Sigmoid colon (tissue), 7 donors: ENCODE measurements at places on chromosomes 6 and 20. TPM values are rescaled to one million over a fixed set of nuclear protein-coding genes. Genes with fewer than 3 reads are reported as not detected.

DNA sequence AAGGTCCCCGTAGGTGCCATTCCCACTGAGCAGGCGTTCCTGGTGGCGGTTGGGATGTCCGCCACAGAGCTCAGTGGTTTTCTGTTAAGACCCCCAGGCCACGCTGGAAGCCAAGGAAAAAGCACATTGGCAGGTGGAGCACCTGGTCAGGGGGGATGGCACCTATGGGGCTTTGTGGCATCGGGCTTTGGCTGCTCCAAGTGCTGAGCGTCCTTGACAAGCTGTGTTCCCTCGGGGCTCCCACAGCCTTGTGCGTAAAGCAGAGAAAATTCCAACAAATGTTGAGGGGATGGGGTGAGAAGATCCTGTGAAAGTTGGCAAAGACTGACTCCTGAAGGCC, 135.4 kb downstream of the JPH2 start:
- DNase-seq = peak; percentile 28

DNA sequence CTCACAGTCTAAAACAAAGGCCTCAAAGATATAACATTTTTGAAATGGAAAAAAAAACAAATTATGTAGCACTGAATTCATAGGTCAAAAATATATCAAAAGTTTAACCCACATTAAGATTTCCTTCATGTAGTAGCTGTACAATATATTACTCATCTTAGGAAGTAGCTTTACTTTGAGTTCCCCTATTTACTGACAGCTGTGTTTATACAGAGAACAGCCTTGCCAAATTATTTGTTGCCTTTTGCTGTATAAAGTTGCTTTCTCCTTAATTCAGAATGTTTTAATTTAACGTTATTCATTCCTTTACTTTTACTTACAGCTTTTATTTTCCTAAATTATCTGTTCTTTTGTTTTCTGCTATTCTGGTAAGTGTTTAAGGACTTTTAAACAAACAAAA, 181.0 kb downstream of the COL12A1 start:
- DNase-seq = no peak

DNA sequence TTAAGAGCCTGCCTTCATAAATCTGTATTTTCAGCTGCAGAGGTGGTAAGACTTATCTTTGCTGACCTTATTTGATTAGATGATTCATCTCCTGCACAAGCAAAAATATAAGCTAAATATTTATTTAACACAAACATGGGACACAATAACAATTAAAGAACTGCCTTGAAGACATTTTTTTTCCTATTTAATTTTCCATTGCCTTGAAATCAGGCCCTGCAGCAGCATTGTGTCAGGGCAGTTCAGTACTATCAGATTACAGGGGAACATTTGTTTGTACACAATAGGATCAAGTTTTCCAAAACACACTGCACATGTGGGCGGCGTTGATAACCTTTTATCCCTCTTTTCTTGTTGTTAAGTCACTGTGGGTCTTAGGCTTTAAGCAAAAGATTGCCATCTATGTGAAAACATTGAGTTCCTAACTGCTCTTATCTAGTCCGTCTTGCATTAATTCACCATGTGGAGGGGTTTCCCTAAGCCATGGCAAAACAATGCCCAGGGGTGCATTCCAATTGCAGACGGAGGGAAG, 7.4 kb downstream of the ADGRF5 start:
- DNase-seq = no peak

GRCh38 chr6:47086051-47086770, 44.1 kb upstream of the ADGRF1 start:
- no peak for DNase-seq

DNA sequence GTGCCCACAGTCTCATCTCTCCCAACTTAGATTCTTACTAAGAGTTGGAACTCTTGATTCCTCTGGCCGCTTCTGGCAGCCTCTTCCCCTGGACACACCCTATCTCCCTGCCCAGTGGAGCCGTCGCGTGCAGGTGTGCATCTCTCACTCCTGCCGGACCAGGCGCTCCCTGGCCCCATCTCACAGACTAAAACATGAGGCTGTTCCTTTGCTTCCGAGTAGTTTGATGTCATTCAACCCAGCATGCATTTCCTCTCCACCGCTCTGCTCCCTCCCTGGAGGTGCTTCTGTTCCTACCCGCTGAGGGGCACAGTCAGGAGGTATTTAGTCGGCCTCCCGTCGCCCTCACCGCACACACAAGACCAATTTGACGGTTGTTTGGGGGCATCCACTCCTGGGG, 228.0 kb upstream of the QKI start:
- DNase-seq = no peak

- no peak for DNase-seq
Observed at GRCh38 chr6:113626475-113626874, 230.7 kb upstream of the MARCKS start.

- no peak for DNase-seq
Observed at GRCh38 chr6:54907355-54907754, 60.8 kb downstream of the FAM83B start.

GRCh38 chr20:62133864-62134263, 9.3 kb downstream of the PSMA7 start:
- no peak for DNase-seq

GRCh38 chr6:109096208-109096607, 901 bp downstream of the CEP57L1 start:
- DNase-seq = no peak

- no peak for DNase-seq
Observed at GRCh38 chr6:5174244-5174643, 86.5 kb downstream of the LYRM4 start.

DNA sequence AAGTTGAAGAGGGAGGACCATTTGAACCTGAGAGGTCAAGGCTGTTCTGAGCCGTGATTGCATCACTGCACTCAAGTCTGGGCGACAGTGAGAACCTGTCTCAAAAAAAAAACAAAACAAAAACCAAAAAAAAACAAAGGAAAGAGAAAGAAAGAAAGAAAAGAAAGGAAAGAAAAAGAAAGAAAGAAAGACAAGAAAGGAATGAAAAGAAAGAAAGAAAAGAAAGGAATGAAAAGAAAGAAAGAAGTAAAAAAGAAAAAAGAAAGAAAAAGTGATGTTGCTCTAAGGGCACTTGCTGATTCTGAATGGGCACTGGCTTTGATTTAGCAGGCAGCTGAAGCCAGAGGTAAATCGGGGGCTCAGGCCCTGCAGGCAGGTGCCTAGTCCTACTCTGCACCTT, 161.0 kb downstream of the MCHR2 start:
- no peak for DNase-seq

RBPJL gene
- 1.8 TPM for polyA plus RNA-seq

BICRAL gene
- 7.8 TPM for polyA plus RNA-seq

RSPO3 gene
- 10.8 TPM for polyA plus RNA-seq

BIRC7 gene
- 0.15 TPM for polyA plus RNA-seq
